GM06990 (cell line): ENCODE measurements at places on chromosomes 12 and 14.

DNA sequence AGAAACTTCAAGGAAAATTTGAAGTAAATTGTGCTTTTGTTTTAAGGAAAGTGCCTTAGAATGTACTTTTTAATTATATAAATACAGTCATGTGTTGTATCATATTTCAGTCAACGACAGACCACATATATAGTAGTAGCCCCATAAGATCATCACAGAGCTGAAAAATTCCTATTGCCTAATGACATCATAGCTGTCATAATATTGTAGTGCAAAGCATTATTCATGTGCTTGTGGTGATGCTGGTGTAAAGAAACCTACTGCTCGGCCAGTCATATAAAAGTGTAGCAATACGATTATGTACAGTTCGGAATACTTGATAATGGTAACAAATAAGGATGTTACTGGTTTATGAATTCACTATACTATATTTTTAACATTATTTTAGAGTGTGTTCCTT, 198.9 kb upstream of the SLC16A7 start:
- DNase-seq = no peak

GRCh38 chr12:116880817-116881324, 370 bp downstream of the HRK start:
- peak; percentile 81 for DNase-seq

- no peak for DNase-seq
Measured at GRCh38 chr12:57902478-57902969, 38.8 kb upstream of the ATP23 start.

- DNase-seq = no peak
Measured at GRCh38 chr14:94558842-94559241, 2.4 kb upstream of the SERPINA4 start.

DNA sequence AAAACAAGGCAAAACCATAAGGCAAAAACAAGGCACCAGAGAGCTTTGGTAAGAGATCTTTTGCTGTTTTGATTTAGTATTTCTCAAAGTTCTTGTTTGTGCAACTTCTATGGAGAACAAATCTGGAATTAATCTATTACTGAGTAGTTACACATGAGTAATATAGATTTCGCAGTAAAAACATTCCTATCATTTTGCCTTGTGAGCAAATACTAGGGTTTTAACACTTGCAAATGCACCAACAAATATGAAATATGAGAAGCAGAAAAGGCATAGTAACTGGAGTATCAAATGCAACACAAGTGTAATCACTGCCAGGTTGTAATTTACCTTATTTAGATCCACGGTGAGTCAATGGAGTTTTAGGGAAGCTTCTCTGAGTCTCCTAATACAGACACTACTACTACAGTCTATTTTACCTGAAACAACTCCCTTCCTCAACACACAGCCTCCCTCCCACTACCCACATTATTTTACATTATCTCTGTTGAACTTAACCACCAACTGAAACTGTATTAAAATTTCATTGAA, 324.1 kb downstream of the FLRT2 start:
- no peak for DNase-seq

- no peak for DNase-seq
Measured at GRCh38 chr12:79374545-79374944, 316.2 kb downstream of the PAWR start.
